ENCODE measurements at places on chromosomes 6 and 20.
A peak's percentile ranks its signal among the peaks of the same experiment; 100 is the strongest.

- peak; percentile 89 for DNase-seq
Observed at GRCh38 chr20:35788796-35789195, 17.0 kb downstream of the PHF20 start.

DNA sequence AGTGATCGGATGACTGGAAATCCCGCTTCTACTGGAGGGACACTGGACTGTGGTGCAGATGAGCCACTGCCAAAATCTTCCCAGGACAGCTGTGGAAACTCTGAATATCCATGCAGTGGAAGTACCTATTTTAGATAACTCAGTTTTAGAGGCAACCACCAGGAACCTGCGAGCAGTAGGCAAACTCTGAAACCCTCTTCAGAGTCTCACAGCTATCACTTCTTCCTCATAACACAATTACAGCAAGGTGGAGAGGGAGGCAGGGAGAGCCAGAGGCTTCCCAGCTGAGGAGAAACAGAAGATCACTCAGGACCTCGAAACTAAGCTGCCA, 322.8 kb upstream of the NT5E start:
- no peak for DNase-seq

DNA sequence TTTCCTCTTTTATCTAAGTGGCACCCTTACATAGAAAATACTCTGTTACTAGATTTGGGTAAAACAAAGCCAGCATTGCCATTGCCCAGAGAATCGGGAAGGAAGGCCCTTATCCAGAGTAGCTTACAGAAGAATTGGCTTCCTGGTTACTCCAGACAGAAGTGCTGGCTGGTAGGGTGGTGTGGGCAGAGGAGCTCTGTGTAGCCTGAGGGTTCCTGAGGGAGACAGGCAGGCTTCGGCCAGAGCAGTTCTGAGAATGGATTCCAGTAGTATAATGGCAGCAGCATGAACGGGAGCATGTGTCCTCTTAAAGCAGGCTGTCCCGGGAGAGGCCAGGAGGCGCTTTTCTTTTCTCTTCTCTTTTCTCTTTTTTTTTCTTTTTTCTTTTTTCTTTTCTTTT, 11.9 kb downstream of the CUL9 start:
- no peak for DNase-seq

GRCh38 chr6:156897907-156898531, 120.8 kb downstream of the ARID1B start:
- DNase-seq, result no peak

DNA sequence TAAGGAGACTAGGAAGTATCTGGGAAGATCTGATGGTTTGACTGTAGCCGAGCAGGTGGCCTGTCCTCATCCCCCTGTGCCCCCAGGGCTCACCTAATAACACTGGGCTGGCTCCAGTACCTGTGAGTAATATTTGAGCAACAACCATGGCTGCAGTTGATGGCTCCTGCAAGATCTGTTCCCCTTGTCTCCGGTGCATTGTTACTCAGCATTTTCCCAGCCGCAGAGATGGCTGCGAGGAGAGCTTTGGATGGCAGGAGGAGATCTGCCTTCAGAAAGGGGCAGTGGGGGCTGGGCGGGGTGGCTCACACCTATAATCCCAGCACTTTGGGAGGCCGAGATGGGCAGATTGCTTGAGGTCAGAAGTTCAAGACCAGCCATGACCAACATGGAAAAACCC, 39.3 kb downstream of the PTK7 start:
- DNase-seq, result no peak

DNA sequence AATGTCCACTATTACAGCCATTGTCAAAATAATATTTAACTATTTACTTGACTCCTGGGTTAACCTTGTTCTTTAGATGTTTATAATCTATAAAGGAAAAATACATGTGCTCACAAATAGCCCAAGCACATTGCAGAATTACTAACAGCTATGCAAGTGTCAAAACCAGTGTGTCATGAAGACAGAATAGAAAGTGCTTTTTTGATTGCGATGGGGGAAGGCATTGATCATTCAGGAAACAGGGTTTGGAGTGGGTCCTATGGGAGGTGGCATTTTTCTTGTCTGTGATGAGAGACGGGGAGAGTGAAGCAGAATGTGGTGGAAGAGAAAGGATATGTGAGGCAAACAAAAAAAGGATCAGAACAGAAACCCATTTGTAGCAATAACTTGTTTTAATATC, 1.0 kb upstream of the AGPAT4 start:
- DNase-seq, result no peak

- DNase-seq, result peak; percentile 61
Observed at GRCh38 chr6:43817192-43817591, 47.2 kb downstream of the VEGFA start.
